EL (cell line): ENCODE measurements at places on chromosomes 6 and 20.
A peak's percentile ranks its signal among the peaks of the same experiment; 100 is the strongest.

- peak; percentile 30 for DNase-seq
Observed at GRCh38 chr6:30683183-30683979, 3.1 kb downstream of the PPP1R18 start.

DNA sequence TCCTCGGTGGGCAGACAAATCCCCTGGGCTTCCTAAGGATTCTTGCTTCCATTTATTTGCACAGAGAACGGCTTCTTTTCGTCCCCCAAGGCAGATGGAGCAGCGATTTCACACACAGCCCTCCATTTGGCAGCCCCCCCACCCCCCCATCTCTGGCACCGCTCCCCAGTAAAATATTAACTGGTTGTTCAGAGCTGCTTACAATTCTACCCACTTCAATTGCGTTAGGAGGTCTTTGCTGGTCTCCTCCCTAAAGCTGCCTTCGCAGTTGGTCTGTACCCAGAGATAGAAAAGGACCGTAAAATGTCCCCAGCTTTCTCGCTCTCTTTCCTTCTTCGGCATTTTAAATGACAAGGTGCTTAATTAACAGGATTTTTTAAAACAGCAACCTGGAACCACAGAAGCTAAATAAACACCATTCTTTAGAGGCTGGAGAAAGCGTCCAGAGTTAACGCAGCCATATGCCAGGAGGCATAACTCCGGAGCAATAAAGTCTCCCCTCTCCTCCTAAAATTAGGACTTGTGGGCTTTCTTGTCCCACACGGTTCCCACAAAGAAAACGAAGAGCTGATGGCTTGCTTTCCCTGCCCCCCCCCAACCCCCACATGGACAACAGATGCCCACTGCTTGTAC lies 1.7 kb upstream of the ZMYND8 start:
- no peak for DNase-seq

GRCh38 chr6:22497276-22497675 lies 72.1 kb upstream of the HDGFL1 start:
- no peak for DNase-seq

DNA sequence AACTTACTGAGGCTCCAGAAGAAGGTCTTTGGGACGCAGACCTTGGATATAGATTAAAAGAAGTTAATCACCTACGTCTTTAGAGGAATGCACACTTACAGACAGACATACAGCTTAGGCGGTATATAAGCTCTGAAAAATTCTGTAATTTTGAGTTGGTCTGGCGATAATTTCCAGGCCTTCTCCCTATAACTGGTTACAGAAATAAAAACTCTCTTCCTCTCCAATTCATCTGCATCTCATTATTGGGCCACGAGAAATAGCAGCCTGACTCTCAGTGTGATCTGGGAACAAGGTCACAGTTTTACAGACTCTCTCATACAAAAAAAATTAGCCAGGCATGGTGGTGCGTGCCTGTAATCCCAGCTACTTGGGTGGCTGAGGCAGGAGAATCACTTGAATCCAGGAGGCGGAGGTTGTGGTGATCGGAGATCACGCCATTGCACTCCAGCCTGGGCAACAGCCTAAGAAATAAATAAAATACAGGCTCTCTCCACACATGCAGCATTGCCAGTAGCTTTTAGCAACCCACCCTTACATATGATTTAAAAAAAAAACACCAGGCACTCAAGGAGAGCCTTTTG lies 4.7 kb downstream of the ZBTB24 start:
- DNase-seq, result no peak

- no peak for DNase-seq
Observed at GRCh38 chr6:152418551-152418950, 218.6 kb downstream of the SYNE1 start.

- DNase-seq, result no peak
Observed at GRCh38 chr6:100392423-100392822, 72.3 kb downstream of the SIM1 start.

GRCh38 chr6:149234051-149234962 lies 83.2 kb upstream of the TAB2 start:
- peak; percentile 56 for DNase-seq

- no peak for DNase-seq
Observed at GRCh38 chr6:132612449-132613108, 11.5 kb downstream of the TAAR2 start.

GRCh38 chr6:88380083-88380482 lies 213.9 kb upstream of the CNR1 start:
- peak; percentile 90 for DNase-seq

DNA sequence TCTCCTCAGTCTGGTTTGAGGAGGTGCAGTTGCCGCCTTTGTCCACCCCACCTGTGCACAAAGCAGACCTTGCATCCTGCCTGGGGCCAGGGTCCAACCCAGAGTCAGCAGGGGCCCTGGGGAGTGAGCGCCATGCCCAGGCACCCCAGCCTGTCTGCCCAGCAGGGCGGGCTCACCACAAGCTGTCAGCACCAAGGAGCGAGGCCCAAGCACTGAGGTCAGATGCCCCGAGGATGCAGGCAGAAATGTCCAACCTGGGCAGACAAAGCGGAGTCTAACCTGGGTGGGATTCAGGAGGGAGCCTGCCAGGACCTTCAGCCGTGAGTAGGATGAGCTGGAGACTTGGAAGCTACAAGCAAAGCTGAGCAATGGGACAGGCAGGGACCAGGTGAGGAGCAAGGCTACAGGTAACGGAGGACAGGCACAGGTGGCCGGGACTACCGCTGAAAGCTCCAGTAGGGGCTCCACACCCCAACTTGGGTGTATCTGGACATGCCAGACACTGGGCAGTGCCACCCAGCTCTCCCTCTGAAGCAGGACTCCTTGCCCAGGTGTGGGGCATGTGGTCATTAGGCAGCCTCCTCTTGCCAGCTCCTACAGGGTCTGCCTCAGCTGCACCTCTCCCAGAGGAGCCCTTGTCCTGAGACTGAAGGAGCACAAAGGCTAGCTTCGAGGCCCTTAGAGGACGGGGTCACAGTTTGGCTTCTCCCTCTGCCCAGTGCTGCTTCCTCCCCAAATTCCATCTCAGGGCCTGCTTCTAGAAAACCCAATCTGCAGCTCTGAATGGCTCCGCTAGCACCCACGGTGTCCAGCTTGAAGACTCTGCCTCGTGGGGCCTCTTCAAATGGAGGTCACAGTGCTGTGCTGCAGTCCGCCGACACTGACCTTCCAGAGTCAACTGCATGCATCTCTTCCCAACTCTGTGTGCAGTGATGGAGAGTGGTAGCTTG lies 210.6 kb upstream of the CDYL start:
- no peak for DNase-seq
